ENCODE measurements at places on chromosomes 12 and 14. TPM values are rescaled to one million over a fixed set of nuclear protein-coding genes. Genes with fewer than 3 reads are reported as not detected.

- H3K27ac ChIP-seq = no peak overlapping the region
- no peaks in the 10 kb centered on the region for H3K36me3 ChIP-seq
- no peaks in the 10 kb centered on the region for H3K4me1 ChIP-seq
- H3K27me3 ChIP-seq = peaks cover 1% of the 10 kb centered on the region
- no peak overlapping the region for H3K4me3 ChIP-seq
Measured at GRCh38 chr12:26250801-26251200, 55.4 kb downstream of the SSPN start.

Gene CPNE6
- not detected for total RNA-seq

Gene NKX2-1
- total RNA-seq = not detected

Gene TMEM253
- total RNA-seq = not detected
